ENCODE measurements at places on chromosomes 2 and 18.

GRCh38 chr2:190718652-190719526 is 70.0 kb downstream of the NAB1 start:
- DNase-seq: no peak

GRCh38 chr18:3262234-3263131 is 550 bp downstream of the MYL12B start:
- peak; percentile 20 for DNase-seq

DNA sequence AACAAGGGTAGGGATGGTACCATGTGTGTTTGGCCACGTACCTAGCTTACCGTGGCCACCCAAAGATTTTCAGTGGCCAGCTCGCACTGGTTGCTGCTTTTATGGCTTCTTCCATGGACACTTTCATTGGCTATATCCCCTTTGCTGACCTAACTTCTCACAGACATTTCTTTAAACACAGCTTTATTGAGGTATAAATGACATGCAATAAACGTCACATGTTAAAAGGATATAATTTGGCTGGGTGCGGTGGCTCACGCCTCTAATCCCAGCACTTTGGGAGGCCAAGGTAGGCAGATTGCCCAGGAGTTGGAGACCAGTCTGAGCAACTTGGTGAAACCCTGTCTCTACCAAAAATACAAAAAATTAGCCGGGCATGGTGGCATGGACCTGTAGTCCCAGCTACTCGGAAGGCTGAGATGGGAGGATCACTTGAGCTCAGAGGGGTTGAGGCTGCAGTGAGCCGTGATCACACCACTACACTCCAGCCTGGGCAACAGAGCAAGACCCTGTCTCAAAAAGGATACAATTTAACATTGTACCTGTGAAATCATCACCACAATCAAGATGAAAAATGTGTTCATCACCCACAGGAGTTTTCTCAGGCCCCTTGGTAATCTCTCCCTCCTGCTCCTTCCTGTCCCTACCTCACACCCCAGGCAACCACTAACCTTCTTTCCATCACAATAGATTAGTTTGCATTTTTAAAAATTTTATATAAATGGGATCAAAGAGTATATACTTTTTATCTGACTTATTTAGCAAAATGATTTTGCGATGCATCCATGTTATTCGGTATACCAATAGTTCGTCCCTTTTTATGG is 127.8 kb upstream of the PPP1CB start:
- DNase-seq: no peak

DNA sequence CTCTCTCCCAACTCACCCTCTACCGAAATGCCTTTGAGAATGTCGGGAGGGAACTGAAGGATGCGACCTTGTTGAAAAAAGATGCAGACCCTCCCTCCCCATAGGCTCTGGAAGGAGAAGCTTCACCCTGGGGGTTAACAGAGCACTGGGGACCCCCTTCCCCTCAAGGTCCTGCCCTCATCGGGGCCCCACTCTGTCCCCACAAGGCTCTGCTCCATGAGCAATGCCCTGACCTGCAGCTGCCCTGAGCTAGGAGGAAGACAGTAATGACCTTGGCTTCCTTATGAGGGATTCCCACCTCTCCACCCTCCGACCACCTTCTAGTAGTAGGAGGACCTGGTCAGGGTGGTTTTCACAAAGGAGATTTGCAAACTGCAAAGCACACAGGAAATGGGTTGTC is 44.4 kb upstream of the HPCAL1 start:
- no peak for DNase-seq

DNA sequence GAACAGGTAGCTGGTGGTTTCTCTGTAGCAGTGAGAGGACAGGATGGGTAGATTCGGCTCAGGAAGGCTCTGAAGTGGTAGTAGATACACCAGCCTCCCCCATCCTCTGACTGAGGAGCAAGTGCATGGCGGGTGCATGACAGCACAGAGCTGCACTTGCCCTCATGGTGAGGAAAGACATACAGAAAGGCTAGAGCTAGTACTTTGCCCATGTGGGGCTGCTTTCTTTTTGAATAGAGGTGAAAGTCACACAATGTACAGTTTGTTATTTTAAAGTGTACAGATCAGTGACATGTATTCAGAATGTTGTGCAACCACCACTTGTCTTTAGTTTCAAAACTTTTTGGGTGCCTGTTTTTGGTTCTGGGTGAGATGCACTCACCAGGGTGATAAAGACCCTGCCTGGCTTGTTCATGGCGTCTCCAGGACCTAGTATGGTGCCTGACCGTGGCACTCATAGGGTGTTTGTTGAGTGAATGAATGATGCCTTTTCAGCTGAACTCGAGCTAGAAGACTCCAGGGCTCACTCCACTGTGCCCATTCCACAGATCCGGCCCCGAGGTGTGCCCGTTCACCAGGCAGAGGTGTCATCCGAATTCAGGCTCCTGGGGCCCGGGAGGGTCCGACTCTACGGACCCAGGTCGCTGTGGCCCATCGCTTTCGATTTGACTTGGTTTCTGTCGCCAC is 421 bp upstream of the VAMP5 start:
- no peak for DNase-seq

All from T-helper 22 cell (primary cell).